ENCODE measurements at places on chromosomes 16 and 17. TPM values are rescaled to one million over a fixed set of nuclear protein-coding genes. Genes with fewer than 3 reads are reported as not detected.

DNA sequence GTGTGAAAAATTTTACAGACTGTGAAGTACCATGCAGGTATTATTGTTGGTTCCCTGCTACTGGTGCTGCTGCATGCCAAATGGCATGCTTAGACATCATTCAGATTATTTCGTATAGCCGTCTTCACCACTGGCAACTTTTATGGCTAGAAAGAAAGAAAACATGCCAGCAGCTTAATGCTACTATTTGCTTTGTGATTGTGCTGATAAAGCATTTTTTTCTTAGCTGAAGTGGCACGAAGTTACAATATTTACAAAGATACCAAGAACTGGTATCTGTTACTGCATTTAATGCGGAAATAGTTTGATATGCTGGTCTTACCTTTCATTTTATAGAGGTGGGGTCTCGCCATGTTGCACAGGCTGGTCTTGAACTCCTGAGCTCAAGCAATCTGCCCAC is 8.2 kb downstream of the ZNHIT3 start:
- DNase-seq = no peak
- no peak overlapping the region for H3K4me3 ChIP-seq
- peaks cover 15% of the 10 kb centered on the region for H3K4me1 ChIP-seq
- H3K27me3 ChIP-seq = no peaks in the 10 kb centered on the region
- H3K27ac ChIP-seq = no peak overlapping the region
- peaks cover 22% of the 10 kb centered on the region for H3K36me3 ChIP-seq

GRCh38 chr16:53789137-53789536 is 85.2 kb downstream of the FTO start:
- H3K4me1 ChIP-seq = peaks cover 42% of the 10 kb centered on the region
- peaks cover 2% of the 10 kb centered on the region for H3K27me3 ChIP-seq
- H3K27ac ChIP-seq = peak overlapping the region; percentile 47
- no peaks in the 10 kb centered on the region for H3K36me3 ChIP-seq
- peak; percentile 67 for DNase-seq

- no peaks in the 10 kb centered on the region for H3K27me3 ChIP-seq
- no peak for DNase-seq
- H3K4me3 ChIP-seq = no peak overlapping the region
- peak overlapping the region; percentile 99 for H3K27ac ChIP-seq
- H3K4me1 ChIP-seq = peaks cover 58% of the 10 kb centered on the region
- H3K36me3 ChIP-seq = peaks cover 15% of the 10 kb centered on the region
Observed at GRCh38 chr16:70745536-70746025, 55.4 kb downstream of the VAC14 start.

DNA sequence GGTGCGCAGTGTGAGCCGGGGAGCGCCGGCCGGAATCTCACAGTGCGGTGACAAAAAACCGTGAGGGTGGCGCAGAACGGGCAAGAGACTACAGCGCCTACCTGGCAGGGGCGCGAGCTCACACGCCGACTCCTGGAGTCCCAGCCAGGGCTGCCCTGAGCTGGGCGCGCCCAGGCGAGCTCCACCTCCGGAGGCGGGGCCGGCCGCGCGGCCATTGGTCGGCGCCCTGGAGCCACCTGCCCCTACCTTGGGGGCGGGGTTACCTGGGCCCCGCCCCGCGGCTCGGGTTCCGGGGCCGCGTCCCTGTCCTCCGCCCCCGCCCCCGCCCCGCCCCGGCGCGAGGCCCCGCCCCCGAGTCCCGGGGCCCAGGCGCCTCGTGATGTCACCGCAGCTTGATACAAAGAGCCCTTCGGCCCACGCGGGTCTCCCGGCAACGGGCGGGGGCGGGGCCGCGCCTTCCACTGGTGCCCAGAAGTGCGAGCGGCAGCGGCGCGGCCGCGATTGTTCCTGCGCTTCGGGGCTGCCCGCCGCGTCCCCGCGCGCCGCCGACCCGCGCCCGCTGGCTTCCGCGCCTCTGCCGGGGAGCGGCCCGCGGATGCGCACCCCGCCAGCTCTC is 96.3 kb downstream of the RAB11FIP4 start:
- H3K4me3 ChIP-seq = peak overlapping the region; percentile 39
- H3K36me3 ChIP-seq = no peaks in the 10 kb centered on the region
- DNase-seq = no peak
- no peak overlapping the region for H3K27ac ChIP-seq
- peaks cover 8% of the 10 kb centered on the region for H3K4me1 ChIP-seq

- no peaks in the 10 kb centered on the region for H3K36me3 ChIP-seq
- no peak for DNase-seq
- H3K4me3 ChIP-seq = no peak overlapping the region
- peaks cover 18% of the 10 kb centered on the region for H3K27me3 ChIP-seq
- peak overlapping the region; percentile 49 for H3K27ac ChIP-seq
- H3K4me1 ChIP-seq = peaks cover 22% of the 10 kb centered on the region
Observed at GRCh38 chr17:79851461-79851817, 12.2 kb upstream of the CBX4 start.

DNA sequence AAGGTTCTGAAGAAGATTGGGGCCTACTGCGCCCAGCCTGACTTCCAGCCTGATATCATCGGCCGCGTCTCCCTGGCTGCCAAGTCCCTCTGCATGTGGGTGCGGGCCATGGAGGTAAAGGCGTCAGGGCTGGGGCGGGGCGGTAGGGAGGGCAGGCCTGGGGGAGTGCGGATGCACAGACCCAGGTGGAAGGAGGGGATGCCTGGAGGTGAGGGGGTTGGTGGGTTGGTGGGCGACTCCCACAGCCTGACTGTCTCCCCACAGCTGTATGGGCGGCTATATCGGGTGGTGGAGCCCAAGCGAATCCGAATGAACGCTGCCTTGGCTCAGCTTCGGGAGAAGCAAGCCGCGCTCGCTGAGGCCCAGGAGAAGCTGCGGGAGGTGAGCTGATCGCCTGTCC is 26.8 kb upstream of the KDM6B start:
- H3K27ac ChIP-seq = no peak overlapping the region
- peaks cover 10% of the 10 kb centered on the region for H3K27me3 ChIP-seq
- H3K4me1 ChIP-seq = peaks cover 6% of the 10 kb centered on the region
- no peaks in the 10 kb centered on the region for H3K36me3 ChIP-seq

- H3K27me3 ChIP-seq = peaks cover 7% of the 10 kb centered on the region
- peak overlapping the region; percentile 67 for H3K27ac ChIP-seq
- DNase-seq = peak; percentile 87
- peaks cover 7% of the 10 kb centered on the region for H3K4me1 ChIP-seq
- H3K36me3 ChIP-seq = no peaks in the 10 kb centered on the region
- H3K4me3 ChIP-seq = peak overlapping the region; percentile 69
Observed at GRCh38 chr17:6507535-6507934, 48.8 kb downstream of the PITPNM3 start.

DNA sequence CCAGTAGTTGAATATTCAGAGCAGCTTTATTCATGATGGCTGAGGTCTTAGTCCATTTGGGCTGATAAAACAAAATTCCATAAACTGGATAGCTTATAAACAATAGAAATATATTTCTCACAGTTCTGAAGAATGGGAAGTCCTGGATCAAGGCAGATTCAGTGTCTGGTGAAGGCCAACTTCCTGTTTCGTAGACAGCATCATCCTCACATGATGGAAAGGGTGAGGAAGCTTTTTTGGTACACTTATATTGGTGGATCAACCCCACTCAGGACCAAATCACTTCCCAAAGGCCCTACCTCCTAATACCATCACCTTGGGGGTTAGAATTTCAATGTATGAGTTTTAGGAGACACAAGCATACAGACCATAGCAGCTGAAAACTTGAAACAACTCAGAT is 224.2 kb downstream of the CYB561 start:
- peaks cover 15% of the 10 kb centered on the region for H3K4me1 ChIP-seq
- H3K27me3 ChIP-seq = peaks cover 6% of the 10 kb centered on the region
- DNase-seq = no peak
- H3K36me3 ChIP-seq = peaks cover 16% of the 10 kb centered on the region
- no peak overlapping the region for H3K4me3 ChIP-seq
- no peak overlapping the region for H3K27ac ChIP-seq

DNA sequence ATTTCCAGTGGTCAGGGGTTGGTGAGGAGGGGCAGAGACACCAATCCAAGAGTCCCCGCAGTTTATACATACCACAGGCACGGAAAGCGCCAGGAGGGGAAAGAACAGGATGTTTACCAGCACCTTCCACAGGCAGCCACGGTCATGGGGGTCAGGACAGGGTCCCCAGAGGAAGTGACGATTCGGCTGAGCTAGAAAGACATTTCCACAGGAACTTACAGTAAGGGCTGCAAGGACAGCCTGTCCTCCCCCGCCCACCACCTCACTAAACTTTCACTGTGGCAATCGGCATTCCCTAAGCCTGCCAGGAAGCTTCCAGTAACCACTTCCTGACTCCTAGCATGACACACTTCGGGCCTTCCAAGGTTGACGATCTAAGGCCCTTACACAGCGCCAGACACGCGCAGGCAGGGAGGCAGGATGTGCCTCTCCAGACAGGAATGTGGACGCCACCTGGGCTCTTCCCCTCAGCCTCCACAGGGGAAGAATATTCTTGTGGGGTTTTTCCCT is 1.2 kb upstream of the MT2A start:
- H3K27ac ChIP-seq = peak overlapping the region; percentile 100
- H3K27me3 ChIP-seq = peaks cover 6% of the 10 kb centered on the region
- H3K4me1 ChIP-seq = peaks cover 61% of the 10 kb centered on the region
- peaks cover 14% of the 10 kb centered on the region for H3K36me3 ChIP-seq
- peak; percentile 97 for DNase-seq
- peak overlapping the region; percentile 84 for H3K4me3 ChIP-seq

DNA sequence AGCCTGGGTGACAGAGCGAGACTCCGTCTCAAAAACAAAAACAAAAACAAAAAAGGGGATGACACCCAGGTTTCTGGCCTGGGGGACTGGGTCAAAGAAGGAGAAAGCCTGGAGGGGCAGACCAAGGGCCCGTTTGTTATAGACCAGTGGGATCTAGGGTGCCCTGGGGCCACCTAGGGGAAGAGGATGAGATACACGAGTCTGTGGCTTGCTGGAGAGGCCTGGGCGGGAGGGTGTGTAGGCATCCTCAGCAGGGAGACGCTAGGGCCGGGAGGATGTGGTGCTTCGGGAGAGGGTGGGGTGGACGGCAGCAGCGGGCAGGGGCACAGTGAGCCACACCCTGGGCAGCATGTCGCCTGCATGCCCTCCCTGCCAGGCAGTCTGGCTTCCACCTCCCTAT is 17.1 kb upstream of the CRK start:
- H3K36me3 ChIP-seq = peaks cover 31% of the 10 kb centered on the region
- H3K27me3 ChIP-seq = peaks cover 5% of the 10 kb centered on the region
- no peak overlapping the region for H3K4me3 ChIP-seq
- H3K27ac ChIP-seq = no peak overlapping the region

DNA sequence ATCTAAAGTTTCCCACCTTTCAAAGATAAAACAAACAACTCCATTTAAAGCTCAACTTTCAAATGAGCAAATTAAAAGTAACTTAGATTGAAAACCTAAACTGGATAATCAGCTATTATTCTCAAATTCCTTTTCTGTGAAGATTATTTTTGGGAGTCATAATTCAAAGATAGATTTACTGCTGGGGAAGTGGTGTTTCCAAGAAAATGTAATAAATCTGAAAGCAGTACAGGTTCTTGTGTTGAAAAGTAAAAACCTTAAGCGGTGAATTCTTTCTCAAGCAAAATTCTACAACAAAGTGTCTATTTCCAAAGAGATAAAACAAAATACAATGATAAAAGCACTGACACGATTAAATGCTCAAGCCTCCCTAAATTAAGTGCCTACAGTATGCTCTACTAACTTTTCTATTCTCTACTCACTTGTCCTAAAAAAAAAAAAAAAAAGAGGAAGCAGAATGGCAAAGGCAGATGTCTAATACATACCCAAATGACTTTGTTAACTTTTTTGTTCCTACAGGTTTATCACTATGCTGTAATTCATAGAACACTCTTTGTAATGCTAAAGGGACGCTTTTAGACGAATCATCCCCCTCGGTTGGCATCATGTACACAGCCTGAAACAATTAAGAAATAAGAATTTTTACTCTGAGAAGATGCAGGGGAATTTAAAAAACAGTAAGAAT is 34.5 kb downstream of the LITAFD start:
- no peak for DNase-seq
- H3K4me1 ChIP-seq = peaks cover 14% of the 10 kb centered on the region
- no peak overlapping the region for H3K4me3 ChIP-seq
- peaks cover 55% of the 10 kb centered on the region for H3K36me3 ChIP-seq
- H3K27me3 ChIP-seq = peaks cover 1% of the 10 kb centered on the region

DNA sequence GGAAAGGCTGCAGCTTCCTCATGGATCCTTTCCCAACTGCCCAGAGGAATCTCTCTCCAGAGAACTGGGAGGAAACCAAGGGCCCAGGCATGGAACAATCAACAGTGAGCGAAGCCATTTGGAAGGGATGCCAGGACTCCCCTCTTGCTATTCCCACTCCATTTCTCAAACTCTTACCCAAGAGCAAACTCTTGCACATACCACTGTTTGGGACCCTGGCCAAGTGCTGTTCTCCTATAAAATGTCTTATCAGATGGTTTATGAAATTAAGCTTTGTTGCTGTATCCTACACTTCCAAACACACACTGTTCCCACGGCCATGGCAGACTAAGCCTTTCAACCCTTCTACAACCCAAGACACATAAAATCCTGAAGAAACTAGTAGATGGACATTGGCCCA is 48.3 kb upstream of the AXIN2 start:
- peaks cover 5% of the 10 kb centered on the region for H3K36me3 ChIP-seq
- no peak overlapping the region for H3K4me3 ChIP-seq
- peaks cover 6% of the 10 kb centered on the region for H3K27me3 ChIP-seq
- H3K27ac ChIP-seq = no peak overlapping the region
- no peaks in the 10 kb centered on the region for H3K4me1 ChIP-seq

- peak overlapping the region; percentile 94 for H3K27ac ChIP-seq
- H3K4me3 ChIP-seq = peak overlapping the region; percentile 94
- peaks cover 34% of the 10 kb centered on the region for H3K36me3 ChIP-seq
- H3K4me1 ChIP-seq = peaks cover 42% of the 10 kb centered on the region
- peak; percentile 91 for DNase-seq
Observed at GRCh38 chr16:31472709-31473203, 804 bp downstream of the TGFB1I1 start.

GRCh38 chr16:13041180-13041579 is 139.8 kb downstream of the SHISA9 start:
- H3K36me3 ChIP-seq = peaks cover 6% of the 10 kb centered on the region
- H3K4me1 ChIP-seq = no peaks in the 10 kb centered on the region
- no peak overlapping the region for H3K27ac ChIP-seq
- H3K27me3 ChIP-seq = no peaks in the 10 kb centered on the region
- no peak for DNase-seq
- H3K4me3 ChIP-seq = no peak overlapping the region

GRCh38 chr16:74830648-74831047 is 56.0 kb upstream of the FA2H start:
- no peak overlapping the region for H3K27ac ChIP-seq
- H3K27me3 ChIP-seq = peaks cover 18% of the 10 kb centered on the region
- no peak for DNase-seq
- no peaks in the 10 kb centered on the region for H3K4me1 ChIP-seq

GRCh38 chr17:45428931-45429338 is 3.7 kb downstream of the ARHGAP27 start:
- peak overlapping the region; percentile 22 for H3K4me3 ChIP-seq
- H3K36me3 ChIP-seq = peaks cover 5% of the 10 kb centered on the region
- no peak for DNase-seq
- H3K27me3 ChIP-seq = peaks cover 25% of the 10 kb centered on the region

GRCh38 chr17:21353326-21354010 is 22.7 kb upstream of the KCNJ12 start:
- no peaks in the 10 kb centered on the region for H3K4me1 ChIP-seq
- H3K27me3 ChIP-seq = peaks cover 15% of the 10 kb centered on the region
- no peak overlapping the region for H3K27ac ChIP-seq
- DNase-seq = no peak
- H3K36me3 ChIP-seq = no peaks in the 10 kb centered on the region

The ABCC11 gene
- 0.12 TPM for total RNA-seq

The SBK1 gene
- total RNA-seq = not detected

The NUBP2 gene
- total RNA-seq = 43.7 TPM

The CD300E gene
- not detected for total RNA-seq

The CRHR1 gene
- total RNA-seq = not detected

The CCL4 gene
- total RNA-seq = not detected

The CACNG3 gene
- not detected for total RNA-seq

The TUBB3 gene
- 207 TPM for total RNA-seq

The ARL5C gene
- total RNA-seq = not detected

The ZSCAN32 gene
- 10.0 TPM for total RNA-seq

The PRAC2 gene
- total RNA-seq = not detected

The BAIAP3 gene
- not detected for total RNA-seq

The KRTAP9-2 gene
- not detected for total RNA-seq

The CHST4 gene
- not detected for total RNA-seq

The ADAMTS18 gene
- total RNA-seq = not detected

All from HFFc6 (cell line).